Stimulated activated CD8-positive, alpha-beta memory T cell treated with anti-CD3 and anti-CD28 coated beads, Interleukin-2, amount 100 ng/mL, for 48 hours (primary cell): ENCODE measurements at places on chromosomes 11 and 22.

- no peak for DNase-seq
These were observed 9.3 kb downstream of the CARD18 start for GRCh38 chr11:105130189-105130813.

DNA sequence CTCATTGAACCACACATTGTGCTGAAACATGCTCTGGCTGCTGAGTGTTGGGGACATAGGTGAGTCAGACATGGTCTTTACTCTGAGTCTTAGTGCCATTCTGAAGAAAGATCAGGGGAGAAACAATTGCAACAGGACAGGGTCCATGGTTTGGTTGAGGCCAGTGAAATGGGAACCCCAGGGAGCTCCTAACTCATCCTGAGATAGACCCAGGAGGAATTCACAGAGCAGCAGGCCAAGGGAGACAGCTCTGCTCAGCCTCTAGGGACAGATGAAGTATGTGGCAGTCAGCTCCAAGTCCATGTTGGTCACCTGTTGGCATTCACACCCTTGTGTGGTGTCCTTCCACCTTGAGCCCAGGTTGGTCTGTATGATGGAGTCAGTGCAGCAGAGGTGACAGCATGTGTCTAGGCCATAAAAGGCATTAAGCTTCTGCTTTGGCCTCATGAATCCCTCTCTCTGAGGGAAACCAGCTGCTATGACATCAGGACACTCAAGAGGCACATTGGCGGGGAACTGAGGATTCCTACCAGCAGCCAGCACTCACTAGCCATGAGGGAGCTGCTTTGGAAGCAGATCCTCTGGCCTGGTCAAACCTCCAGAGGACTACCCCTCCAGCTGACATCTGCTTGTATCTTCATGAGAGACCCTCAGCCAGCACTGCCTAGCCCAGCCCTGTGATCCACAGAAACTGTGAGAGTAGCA is 50.3 kb upstream of the MYEOV start:
- no peak for DNase-seq

DNA sequence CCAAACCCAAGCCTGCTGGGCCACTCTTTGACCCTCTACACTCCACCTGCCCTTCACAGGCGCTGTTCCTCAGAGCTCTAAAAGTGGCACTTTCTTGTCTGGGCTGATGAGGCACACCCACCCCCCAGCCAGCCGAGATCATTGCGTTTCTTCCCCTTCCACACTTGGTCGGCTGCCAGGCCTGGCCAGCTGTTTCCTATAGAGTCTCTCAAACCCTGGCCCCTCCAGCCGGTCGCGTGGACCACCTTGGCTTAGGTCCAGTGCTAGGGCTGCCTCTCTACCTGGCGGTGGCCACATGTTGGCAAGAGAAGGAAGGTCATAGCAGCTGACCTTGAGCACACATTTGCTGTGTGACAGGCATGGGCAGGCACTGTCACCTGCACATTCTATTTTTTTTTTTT is 60.6 kb downstream of the PPP6R2 start:
- DNase-seq = no peak

GRCh38 chr11:47908198-47908597 is 60.0 kb upstream of the NUP160 start:
- DNase-seq = no peak

- DNase-seq = no peak
These were observed 28.8 kb upstream of the CHKA start for GRCh38 chr11:68150037-68150436.

DNA sequence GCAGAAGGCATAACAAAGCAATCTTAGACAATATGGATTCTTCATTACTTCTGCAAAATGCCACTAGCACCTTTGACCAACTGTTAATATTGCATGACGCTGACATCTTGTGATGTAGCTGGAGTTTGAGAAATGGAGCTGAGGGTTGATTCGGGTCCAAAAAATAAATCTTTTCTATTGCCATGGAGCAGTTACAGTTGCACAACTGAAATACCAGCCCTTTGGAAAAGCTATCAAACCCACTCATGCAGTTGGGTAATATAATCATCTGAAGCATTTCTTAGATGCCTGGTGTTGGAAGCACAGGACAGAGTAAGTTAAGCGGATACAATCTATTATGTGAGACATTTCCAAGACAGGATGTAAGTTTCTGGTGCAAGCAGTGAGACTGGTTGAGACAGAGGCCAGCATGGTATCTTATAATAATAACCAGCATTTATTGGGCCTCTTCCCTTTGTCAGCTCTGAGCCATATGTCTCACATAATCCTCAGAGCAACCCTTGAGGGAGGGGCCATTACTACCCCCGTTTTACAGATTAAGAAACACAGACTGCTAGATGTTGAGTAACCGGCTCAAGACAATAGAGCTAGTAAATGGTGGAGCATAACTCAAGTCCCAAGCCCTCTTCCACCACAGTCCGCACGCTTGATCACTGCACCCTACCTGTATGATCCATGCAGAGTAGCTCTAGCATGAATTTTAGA is 74.9 kb upstream of the CAPRIN1 start:
- DNase-seq = no peak

DNA sequence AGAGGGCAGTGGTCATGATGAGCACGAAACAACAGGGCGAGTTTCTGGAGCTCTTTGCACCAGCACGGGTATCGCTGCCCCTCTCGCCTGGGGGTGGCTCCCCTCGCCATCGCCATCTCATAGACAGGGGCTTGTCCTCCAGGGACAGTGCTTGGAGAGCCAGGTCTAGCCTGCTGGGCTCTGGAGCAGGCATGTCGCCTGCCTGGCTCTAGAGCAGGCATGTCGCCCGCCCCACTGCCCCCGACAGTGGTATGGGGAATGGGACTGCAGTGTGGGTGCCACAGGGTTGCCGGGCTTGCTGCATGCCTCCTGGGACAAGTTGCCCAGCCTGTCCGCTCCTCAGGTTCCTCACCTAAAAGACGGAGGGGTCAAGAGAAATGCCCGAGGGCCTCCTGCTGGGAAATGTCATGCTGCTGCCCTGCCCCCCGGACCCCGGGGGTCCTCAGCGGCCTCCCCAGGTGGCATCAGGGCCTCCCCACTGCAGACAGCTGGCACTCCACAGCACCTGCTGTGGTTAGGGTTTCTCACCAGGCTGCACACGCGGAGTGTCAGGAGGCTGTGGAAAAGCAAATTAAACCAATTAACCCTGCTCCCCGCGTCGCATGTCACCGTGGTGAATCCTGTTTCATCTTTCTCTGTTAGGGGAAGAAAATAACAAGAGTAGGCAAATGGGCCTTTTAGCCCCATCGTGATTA is 403.0 kb downstream of the TBC1D22A start:
- DNase-seq = no peak

DNA sequence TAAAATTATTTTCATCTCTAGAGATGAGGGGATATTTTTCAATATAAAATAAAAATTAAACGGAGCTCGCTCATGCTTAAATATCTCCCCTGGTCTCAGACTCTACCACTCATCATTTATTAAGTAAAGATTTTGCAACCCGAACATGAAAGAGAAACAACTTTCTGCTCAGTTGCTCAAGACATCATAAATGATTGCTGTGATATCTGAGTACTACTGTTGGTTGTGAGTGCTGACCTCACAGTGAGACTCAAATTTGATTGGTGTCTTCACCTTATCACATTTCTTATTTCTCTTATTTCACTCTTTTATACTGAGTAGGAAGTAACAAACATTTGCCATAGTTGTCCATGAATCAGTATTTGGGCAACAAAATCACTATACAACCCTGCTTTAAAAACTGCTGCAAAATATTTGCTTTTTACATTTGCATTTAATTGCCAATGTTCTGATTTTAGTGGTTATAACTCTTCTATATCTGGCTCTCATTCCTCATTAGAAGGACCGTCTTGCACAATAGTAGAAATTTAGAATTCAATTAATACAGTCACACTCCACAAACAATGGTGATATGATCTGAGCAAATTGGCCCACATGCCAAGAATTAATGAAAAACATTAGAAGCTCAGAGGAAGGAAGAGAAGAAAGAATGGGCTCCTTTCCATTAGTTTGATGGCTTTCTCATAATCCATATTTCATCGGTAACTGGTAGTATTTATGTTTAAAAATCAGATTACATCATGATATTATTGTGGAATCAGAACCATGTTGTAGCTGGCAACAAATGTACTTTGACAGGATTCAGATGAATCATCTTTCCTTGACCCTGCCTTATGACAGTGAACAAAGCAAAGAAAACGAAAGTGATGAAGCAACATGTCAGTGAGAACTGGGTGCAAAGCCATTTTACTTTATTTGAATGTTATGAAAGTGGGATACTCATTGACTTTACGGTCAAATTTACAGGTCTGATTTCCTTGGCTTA is 973.6 kb upstream of the TENM4 start:
- no peak for DNase-seq

DNA sequence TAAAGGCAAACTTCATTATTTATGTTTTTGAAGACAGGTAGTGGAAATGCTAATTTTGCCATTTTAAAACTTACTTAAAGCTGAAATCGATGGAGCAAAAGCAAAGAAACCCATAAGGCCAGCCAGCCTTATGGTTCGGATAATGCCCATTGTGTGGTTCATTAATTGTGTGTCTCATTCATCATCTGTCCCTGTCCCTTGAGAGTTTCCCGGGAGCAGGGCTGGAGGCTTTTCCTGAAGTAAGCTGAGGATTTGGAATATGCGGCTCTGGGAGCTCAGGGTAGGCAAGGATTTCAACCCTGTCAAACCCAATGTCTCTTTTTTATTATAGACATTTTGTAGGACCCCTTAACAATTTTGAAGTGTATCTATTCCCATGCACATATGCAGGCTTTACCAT is 790.0 kb upstream of the KIRREL3 start:
- no peak for DNase-seq

DNA sequence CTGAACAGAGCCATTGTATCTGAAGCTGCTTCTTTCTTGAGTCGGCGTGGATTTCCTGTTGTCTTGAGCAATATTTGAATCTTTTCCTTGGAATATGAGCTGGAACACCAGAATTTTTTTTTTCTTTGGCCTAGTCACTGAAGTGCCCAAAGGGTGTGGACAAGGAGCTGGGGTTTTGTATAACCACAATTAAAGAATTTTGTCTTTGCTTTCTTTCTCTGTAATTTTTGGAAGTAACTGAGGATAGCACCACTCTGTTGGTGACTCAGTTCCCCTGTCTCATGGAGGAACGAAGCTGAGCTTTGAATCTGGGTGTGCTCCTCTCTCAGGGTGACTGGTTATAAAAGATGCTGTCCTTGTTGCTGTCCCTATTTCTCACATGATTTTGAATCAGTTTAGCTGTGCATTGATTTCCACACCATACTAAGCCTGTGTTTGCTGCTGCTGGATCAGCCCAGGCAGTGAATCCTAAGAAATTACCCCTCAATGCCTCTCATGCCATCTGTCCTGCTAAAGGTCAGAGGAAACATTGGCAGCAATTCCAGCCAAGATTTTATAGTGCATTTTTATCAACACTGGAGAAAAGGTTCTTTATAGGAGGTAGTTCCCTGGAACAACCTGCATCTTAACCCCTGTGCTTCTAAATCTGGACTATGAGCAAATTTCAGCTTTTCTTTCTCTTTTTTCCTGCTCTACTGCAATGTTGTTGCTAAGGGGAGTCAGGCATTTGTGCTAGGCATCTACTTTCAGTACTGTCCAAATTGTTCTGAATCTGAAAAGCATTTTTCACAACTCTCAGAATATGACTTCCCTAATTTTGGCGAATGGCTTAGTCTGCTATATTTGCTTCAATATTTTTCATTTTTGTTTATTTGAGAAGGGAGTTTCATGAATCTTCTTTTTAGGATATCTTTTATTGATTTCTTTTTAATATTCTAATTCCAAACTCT is 540.8 kb downstream of the SOX6 start:
- DNase-seq = no peak

DNA sequence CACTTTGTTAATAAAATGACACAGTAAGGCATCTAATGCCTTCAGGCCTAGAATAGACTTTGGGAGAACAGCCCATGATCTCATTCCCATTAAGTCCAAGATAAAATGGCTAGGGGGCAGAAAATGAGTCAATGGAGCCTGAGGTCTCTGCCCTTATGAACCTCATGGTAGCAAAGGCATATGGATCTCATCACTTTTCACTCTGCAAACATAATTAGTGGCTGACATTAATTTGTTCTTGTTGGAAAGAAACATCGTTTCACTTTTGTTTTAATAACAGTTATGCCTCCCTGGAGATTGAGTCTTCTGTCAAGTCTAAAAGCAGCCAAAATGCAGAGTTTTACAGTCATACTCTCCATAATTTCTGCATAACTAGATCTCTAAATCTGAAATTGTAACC is 111.8 kb upstream of the API5 start:
- no peak for DNase-seq

GRCh38 chr22:36411589-36412258 is 24.0 kb upstream of the MYH9 start:
- peak; percentile 46 for DNase-seq

DNA sequence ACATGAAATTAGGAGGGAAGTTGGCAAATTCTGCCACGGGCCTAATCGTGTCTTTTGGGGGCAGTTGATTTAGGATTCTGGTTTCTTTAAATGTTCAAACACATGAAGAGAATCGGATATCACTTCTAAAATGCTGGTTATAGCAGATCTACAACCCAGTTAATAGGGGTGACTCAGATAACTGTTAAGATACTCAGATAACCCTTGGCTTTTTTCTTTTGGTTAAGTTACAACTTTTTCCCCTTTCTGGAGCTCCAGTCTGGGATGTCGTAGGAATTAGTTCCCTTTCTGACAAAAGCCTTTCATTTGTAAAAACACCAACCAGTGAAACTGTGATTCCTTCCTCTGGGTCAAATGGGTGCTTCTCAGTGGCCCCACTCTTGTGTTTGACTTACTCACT is 976 bp downstream of the DEPDC7 start:
- no peak for DNase-seq

GRCh38 chr11:107587306-107587979 is 3.5 kb upstream of the ELMOD1 start:
- no peak for DNase-seq

DNA sequence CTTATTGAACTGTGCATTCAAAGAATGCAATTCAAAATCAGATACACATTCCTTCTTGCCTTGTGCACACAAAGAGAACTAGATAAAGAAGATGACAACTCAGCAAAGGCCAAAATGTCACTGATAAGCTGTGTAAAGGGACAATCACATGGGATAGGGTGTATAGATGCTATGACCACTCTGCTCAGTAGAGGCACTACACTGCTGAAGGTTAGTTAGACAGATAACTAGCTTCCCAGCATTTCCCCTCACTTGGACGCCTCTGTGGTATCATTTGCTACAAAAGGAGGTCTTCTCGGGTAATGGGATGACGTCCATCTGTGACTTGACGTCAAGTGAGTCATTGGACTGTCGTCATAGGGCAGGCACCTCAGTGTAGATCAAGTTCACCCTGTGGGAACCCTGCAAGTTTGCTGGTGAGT is 424.9 kb upstream of the CCDC90B start:
- no peak for DNase-seq
